ENCODE measurements at places on chromosomes 5 and 9.

GRCh38 chr5:11128021-11128420, 367.0 kb upstream of the DAP start:
- DNase-seq: no peak

DNA sequence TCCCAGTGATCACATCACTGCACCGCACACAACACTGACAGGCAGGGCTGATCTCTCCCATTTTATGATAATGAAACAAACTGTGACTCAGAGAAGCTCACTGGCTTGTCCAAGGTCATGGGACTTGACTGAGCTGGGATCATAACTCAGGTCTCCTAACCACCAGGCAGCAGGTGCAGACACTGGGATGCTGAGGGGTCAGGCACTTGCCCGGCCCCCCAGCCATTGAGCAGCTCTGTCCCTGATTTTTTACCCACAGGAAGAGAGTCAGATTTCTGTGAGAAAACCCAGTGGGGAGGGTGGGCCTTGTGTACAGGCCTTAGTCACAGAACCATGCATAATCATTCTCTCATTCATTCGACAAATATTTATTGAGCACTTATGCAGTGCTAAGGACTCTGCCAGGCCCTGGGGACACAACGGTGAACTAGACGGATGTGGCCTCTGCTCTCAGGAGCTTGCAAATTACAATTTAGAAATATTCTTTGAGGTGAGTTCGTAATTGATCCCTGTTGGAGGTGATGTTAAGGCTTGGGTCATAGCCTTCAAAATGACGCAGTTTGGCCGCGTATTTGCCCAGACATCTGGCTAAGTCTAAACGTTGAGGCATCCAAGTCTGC, 54.5 kb upstream of the TGFBR1 start:
- DNase-seq: no peak

DNA sequence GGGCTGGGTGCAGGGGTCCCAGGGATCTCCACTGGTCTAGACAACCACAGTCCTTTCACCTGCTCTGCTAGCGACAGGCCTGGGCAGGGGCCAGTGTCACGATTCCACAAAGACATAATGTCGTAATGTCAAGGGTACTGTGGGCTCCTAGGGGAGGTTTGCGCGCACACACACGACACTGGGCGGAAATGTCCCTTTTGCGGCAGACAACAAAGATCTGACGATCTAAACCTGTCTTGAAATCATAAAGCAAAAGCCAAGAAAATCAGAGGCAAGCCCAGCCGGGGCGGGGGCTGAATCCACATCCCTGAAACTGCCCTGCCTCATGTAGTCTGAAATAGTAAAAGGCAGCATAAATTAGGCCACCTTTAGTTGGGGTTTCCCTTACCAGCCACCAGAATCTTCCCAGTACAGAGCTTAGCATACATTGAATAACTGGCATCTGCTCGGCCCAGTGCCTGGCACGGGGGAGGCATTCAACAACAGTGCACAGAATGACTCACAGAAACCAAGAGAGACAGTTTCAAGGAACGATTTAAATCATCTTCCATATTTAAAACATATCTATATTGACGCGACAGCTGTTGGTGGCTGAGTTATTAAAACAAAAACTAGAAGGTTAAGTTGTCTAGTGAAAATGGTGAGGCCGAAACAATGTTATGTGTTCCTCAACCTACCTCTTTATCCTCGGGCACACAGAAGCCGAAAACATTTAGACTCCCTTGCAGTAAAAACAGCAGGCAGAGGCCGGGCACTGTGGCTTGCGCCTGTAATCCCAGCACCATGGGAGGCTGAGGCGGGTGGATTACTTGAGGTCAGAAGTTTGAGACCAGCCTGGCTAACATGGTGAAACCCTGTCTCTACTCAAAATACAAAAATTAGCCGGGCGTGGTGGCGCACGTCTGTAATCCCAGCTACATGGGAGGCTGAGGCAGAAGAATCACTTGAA, 151.0 kb downstream of the MYO10 start:
- DNase-seq: no peak

DNA sequence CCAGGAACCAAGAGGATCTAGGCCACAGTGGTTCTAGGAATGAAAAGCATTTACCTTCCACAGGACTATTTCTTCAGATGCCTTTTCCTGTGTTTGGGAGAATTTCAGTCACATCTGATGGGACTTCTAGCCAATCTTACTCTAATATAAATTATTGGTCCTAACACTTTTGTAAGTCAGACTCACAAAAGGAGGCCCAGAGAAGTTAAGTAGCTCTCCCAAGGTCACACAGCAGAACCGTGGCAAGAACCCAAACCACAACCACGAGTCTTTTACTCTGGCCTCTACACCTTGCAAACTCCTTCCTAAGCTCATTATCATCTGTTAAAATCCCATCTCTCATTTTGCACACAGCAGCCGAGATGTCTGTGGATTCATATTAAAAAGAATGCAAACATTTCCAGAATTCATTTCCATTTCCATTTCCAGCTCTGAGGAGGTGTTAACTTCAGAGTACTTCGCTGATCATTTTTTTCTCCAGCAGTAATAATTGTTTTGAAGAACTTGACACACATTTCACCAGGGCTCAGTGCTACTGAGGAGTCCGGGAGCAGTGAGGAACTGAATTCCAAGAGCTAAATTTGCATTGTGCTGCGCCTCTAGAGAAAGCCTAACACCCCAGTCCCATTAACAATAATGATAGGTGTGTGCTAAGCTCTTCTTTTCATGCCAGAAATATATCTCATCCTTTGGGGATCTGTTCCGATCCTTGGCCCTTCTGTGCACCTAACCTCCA, 168.1 kb downstream of the SEMA6A start:
- no peak for DNase-seq

GRCh38 chr9:75130621-75131230, 42.4 kb downstream of the OSTF1 start:
- DNase-seq: no peak

GRCh38 chr9:84659313-84659712, 10.2 kb upstream of the NTRK2 start:
- peak; percentile 3 for DNase-seq

DNA sequence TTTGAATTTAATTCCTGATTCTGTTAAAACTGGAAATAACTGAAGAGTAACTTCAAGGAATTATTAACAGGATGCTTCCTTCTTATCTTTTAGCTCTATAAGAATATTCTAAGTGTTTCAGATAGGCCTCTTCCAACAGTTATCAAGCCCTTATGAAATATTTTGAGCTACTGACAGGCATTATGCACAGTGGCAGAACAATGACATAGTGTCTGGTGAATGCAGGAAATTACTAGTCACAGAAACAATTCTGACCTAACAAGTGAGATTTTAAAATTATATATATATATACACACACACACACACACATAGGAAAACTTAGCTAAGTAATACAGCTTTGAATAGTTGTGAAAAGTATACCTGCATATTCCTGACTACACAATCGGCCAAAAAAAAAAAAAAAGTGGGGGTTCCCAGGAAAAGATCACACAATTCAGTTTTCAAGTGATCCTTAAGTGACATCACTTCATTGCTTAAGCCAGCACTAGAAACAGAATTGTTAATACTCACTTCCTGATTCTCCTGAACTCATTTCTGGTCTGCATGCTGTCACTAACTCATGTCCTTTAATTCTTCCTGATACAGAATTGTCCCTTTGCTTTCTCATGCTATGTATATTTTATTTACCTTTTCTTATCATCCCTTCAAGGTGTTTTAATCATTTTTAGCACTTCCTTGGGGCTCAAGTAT, 77.3 kb downstream of the SLC25A46 start:
- no peak for DNase-seq

DNA sequence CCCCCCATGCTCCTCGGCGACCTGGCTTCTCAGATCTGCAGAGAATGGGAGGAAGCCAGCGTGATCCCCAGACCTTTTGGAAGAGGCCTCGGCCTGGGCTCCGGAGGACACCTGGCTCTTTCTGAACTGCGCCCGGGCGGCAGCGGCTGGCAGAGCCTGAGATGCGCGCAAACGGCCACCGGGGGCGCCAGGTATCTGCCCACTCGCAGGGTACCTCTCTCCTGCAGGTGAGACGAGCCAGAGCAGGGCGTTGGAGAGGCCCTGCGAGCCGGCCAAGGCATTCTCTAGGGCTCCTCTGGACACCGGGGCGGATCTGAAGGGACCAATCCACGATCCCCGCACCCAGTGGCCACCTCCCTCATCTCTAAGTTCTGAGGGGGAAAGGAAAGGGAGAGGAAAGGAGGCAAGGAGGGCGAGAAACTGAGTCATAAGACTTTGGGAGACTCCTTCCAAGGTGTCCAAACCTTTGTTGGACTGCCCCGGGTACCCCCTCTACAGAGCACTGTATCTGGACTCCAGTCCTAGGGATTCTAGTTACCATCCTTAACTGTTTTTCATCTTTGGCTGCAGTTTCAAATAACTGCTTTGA, 55.0 kb upstream of the SLC46A2 start:
- DNase-seq: no peak

GRCh38 chr5:174409971-174410370, 314.4 kb upstream of the MSX2 start:
- no peak for DNase-seq

DNA sequence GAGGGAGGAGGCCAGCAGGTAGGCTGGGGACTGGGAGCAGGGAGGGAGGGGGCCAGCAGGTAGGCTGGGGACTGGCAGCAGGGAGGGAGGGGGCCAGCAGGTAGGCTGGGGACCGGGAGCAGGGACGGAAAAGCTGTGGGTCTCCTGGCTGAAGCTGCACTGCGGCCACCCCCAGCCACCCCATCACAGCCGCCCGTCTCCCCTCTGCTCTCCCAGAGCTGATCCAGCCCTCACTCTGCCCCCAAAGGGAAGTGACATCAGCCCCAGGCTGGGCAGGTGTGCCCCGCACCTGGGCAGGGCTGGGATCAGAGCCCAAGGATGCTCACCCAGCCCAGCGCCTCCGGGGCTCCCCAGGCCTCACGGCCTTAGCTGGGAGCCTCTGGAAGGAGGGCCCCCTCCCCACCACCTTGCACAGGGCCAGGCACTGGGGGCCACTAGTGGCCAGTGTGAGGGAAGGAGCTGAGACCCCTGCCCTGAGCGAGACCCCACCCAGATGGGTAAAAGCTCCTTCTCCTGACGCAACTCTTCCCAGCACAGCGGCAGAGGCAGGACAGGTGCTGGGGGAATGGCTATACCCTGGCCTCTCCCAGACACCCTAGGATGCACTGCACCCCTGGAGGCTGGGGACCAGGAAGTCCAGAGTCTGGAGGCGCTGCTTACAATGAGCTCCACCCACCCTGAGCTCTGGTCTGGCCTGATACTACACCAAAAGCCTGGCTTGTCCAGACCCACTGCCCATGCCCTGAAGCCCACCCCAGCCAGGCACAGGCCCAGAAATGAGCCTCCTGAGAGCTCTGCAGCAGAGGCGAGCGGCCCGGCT, 11.6 kb downstream of the AGPAT2 start:
- DNase-seq: no peak

DNA sequence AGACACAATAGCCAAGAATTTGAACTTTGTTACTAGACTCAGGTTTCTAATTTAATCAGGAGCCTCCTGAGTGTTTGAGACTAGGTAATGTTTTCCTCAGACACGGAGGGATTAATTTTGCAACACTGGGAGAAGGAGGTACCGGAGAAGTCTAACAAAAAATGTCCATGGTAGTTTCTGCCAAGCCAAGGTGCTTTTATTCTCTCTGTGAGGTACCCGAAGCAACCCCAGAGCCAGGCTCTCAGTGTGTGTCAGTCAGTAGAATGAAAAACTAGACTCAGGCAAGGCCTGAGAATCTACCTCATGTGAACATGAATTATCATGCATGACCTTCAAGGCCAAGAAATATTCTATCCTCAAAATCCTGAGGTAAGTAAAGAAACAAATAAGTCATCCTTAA, 980.8 kb upstream of the DMAC1 start:
- no peak for DNase-seq

GRCh38 chr5:98935206-98935605, 6.4 kb upstream of the CHD1 start:
- DNase-seq: no peak

GRCh38 chr5:110371725-110372041, 354.8 kb downstream of the TMEM232 start:
- DNase-seq: no peak

- DNase-seq: no peak
These were observed 4.6 kb upstream of the FEM1C start for GRCh38 chr5:115549154-115549553.

- DNase-seq: no peak
These were observed 169.2 kb downstream of the FGF1 start for GRCh38 chr5:142516732-142517131.

DNA sequence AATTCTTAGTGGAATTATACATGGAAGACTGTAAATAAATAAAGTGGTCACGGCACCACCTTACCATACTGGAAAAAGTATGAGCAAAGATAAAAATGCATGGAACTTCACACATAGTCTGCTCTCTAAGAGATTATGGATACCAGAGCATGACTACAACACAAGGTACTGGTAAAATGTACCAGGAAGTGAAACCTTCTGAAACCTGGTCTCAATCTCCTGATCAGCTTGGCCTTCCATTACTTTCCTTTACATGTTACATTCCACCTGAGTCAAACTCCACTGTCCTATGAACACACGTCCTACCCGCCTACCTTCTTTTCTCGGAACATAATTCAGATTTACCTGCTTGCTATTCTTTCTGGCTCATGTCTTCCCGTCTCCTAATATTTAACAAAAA, 15.9 kb downstream of the PTAR1 start:
- DNase-seq: no peak

DNA sequence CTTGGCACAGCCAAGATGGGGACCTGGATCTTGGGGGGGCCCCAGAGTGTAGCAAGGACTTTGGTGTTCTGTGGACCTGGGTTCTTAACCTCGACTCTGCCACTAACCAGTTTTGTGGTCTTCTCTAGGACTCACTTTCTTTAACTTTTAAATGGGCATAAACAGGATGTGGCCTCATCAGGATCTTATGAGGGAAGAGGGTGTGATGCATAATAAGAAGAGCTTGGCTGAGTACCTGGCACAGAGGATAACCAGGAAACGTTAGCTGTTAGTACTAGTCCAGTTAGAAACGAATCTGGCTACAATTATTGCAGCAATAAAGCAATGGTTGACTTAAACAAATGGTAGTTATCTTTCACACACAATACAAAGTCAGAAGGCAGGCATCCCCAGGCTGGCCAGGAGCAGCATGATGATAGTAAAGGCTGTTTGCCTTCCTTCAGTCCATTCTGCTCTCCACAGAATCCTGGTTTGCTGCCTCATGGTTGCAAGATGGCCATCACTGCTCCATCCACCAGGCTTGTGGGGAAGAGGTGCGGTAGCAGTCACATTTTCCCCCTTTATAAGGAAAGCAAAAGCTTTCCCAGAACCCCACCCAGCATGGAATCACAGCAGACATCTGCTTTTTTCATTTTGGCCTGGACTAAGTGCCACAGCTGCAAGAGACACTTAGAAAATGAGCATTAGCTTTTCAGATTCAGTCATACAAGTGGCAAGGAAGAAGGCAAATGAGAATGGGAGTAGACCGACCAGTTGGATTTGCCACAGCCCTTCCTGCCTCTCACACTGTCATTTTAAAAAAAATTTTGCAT, 225.0 kb downstream of the AOPEP start:
- no peak for DNase-seq

GRCh38 chr5:53827211-53827651, 266.8 kb downstream of the NDUFS4 start:
- DNase-seq: no peak

- no peak for DNase-seq
These were observed 80.3 kb downstream of the VCAN start for GRCh38 chr5:83551821-83552220.

GRCh38 chr5:61180886-61181285, 18.6 kb upstream of the SMIM15 start:
- no peak for DNase-seq

GRCh38 chr5:107376546-107377276, 294.0 kb downstream of the EFNA5 start:
- DNase-seq: no peak
